Dermis lymphatic vessel endothelial cell (primary cell): ENCODE measurements at places on chromosomes 5 and 9. TPM values are rescaled to one million over a fixed set of nuclear protein-coding genes. Genes with fewer than 3 reads are reported as not detected.

The NEURL1B gene
- total RNA-seq, result 0.09 and 0.11 TPM in 2 replicates

The MYMK gene
- total RNA-seq, result not detected in 2 replicates

The SUSD3 gene
- total RNA-seq, result not detected in 2 replicates

The GPRIN1 gene
- total RNA-seq, result 3.9 and 4.3 TPM in 2 replicates

The DAP gene
- total RNA-seq, result 18.1 and 26.2 TPM in 2 replicates
